ENCODE measurements at places on chromosomes 5 and 9.

- no peak for DNase-seq
These were observed 19.7 kb upstream of the GLE1 start for GRCh38 chr9:128484686-128485413.

GRCh38 chr5:5217371-5217770 lies 77.2 kb downstream of the ADAMTS16 start:
- DNase-seq: no peak

DNA sequence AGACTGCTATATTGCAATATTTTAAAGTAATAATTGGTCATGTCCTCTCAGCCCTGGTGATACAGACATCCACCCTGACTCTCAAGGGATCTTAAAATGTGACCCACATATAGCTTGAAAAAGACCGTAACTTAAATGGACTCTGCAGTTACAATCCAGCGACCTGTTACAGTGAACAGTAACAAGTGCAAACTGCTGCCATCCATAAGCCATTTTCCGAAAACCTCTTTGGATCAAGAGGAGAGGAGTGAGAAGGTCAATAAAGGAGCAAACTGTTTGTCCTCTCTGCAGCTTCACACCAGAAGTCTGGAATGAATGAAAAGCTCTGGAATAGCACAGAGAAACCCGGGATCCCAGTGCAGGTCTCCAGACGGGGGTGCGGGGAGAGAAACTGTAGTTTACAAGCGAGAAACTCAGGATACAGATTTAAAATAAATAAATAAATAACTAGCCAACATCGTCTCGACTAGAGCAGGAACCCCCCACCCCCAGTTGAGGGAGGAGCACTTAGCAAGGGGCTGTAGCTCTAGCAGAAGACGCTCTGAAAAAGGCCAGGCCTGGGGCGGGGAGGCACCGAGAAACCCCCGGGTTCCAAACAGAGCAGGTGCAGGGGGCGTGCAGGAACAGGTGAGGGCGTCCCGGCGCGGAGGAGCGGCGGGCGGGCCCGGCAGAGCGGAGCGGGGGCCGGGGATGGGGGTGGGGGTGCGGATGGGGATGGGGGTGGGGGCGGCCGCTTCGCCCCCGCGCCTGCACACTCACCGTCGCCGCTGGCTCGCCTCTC lies 572 bp downstream of the ZDHHC21 start:
- no peak for DNase-seq

DNA sequence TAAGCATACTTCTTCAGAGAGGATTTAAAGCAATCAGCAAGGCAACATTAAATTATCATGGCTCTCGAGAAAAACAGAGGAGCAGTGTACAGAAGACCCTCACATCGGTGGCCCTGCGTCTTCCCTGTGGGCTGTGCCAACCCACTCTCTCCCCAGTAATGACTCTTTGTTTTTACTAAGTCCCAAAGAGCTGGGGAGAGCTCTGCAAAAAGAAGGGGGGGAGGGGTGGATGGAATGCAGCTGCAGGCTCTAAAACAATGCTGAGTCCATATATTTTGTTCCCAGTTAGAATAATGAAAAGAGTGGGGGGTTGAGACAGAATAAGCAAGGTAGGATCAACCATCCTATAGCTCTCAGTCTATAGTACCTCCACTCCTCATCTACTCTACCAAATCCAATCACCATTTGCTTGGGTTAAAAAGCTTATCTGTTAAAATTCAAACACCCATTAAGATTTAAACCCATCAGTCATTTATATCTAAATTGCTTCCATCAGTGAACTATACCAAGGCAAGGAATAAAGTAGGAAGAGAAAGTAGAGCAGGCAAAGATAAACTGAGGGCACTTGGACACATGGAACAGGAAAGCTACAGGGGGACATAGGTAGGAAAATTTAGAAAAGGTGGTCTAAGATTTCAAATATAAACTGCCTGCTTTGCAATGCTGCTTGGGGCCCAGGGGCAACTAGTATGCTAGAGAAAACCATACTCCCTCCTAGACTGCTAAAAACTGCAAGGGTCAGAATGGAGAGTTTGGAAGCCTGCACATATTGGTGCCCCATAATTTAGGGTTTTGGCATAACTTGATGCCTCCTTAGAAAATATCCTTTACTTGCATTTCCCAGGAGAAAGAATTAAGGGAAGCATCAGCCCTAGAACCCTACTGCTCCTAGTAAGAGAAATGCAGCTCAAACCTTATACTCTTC lies 20.6 kb downstream of the ELL2 start:
- DNase-seq: no peak

- no peak for DNase-seq
These were observed 124.5 kb upstream of the GNA14 start for GRCh38 chr9:77772646-77773045.

GRCh38 chr9:121566481-121567465 lies 67.1 kb upstream of the GGTA1 start:
- no peak for DNase-seq

DNA sequence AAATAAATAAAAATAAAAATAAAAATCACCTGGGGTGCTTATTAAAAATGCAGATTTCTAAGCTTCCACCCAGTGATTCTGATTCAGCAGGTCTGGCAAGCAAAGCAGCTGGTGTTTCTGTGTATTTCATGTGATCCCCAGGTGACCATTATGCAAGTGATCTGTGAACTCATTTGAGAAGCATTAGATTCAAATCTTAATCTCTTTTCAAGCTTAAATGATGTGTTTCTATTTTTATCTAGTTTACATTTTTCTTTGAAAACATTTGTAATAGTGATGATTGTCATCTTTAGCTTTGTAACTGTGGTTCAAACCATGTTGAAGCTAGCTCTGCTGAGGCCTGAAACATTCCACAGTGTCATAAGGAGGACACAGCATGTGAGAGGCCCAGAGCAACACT lies 804.8 kb upstream of the ZNF608 start:
- DNase-seq: no peak

- no peak for DNase-seq
These were observed 59.2 kb downstream of the DAPK1 start for GRCh38 chr9:87556821-87557220.

GRCh38 chr9:77142366-77142765 lies 35.0 kb upstream of the VPS13A start:
- DNase-seq: no peak

DNA sequence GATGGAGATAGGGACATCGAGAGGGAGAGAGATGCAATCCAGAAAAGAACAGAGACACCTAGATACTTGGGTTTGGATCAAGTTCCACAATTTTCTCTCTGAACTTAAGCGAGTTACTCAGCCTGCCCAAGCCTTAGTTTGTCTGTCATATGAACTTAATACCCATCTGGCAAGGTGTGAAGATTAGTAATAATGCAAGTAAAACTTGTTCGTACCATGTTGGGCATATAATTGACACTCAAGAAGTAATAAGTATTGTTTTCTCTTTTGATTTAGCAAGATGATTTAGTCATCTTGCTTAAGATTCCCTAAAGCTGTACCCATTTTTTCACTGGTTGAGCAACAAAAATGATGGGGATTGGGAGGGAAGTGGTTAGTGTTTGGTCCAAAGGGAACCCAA lies 7.5 kb downstream of the RABGAP1 start:
- DNase-seq: no peak

- DNase-seq: no peak
These were observed 2.0 kb upstream of the APBA1 start for GRCh38 chr9:69674112-69674685.

DNA sequence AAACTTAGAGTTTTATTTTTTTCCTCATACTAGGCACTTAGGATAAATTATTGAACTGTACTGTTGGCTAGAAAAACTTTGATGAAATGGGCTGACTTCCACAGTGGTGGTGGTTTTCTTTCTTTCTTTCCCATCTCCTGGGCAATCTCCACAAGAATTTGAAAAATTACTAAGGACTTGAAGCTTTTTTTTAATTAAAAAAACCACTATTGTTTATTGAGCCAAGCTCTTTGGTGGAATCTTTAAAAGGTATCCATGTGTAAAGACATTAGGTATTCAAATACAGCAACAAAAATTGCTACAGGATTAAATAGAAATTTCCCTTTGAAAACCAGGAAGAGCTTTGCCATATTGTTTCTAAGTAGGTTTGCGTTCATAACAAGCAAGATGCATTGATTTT lies 14.1 kb downstream of the MARCHF6 start:
- no peak for DNase-seq

GRCh38 chr9:35611230-35611797 lies 6.3 kb downstream of the TESK1 start:
- DNase-seq: peak; percentile 45

GRCh38 chr5:107456281-107456715 lies 214.4 kb downstream of the EFNA5 start:
- no peak for DNase-seq

GRCh38 chr9:100322954-100323536 lies 29.7 kb downstream of the TEX10 start:
- DNase-seq: peak; percentile 21

GRCh38 chr9:72524820-72525540 lies 3.6 kb downstream of the TMC1 start:
- DNase-seq: no peak

GRCh38 chr5:53472279-53472678 lies 8.2 kb upstream of the FST start:
- DNase-seq: no peak

- DNase-seq: no peak
These were observed 145.9 kb downstream of the FANCC start for GRCh38 chr9:95171596-95171995.

DNA sequence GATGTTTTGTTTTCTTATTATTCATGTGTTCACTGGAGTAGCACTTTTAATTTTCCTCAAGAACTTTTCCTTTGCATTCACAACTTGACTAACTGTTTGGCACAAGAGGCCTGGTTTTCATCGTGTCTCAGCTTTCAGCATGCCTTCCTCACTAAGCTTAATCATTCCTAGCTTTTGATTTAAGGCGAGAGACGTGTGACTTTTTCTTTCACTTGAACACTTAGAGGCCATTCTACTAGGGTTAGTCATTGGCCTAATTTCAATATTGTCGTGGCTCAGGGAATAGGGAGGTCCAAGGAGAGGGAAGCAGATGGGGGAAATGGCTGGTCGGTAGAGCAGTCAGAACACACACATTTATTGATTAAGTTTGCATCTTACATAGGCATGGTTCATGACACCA lies 94.0 kb downstream of the ZNF462 start:
- DNase-seq: no peak

DNA sequence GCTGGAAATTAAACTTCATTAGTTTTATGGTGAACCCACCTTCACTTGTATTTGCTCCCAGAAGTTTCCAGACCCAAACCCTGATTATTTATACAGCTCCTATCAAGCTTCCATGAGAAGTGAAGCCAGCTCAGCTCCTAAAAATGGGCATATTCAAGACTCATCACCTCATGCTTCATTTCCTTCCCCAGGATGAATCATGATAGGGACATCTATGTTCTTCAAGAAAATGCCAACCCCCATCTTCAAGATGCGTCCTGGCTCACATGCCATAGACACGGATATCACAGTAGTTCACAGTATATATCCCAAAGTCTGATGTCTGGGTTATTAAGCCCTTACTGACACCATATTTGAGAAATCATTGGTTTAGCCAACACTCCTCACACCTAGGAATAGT lies 217.6 kb downstream of the NPR3 start:
- no peak for DNase-seq

DNA sequence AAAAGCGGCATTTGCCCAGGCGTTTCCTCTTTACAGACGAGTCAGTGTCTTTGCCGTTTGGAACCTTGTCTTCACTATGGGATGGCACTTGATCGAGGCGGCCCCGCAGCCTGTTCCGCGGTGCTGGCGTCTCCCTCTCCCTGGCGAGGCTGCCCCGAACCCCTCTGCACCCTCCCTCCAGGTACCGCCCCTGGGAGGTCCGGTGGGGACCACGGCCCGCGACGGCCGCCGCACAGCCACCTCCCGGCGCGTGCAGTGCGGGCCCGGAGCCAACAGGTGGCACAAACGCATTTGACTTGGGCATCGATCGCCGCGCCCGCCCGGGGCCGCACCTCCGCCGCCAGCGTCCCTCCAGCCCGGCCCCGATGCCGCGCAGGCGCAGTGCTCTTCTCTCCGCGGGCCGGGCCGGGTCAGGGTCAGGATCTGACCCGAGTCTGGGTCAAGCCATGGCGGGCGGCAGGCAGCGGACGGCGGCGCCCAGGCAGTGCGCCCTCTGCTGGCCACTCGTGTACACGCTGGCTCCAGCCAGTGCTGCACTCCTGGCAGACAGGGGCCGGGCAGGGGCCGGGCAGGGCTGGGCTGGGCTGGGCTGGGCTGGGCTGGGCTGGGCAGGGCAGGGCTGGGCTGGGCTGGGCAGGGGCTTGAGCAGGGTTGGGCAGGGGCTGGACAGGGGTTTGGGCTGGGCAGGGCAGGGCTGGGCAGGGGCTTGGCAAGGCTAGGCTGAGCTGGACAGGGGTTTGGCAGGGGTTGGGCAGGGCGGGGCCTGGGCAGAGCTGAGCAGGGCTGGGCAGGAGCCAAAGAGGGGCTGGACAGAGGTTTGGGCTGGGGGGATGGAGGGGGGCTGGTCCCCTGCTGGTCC lies 155.8 kb upstream of the IRX4 start:
- peak; percentile 48 for DNase-seq

GRCh38 chr9:89600831-89601230 lies 4.0 kb upstream of the GADD45G start:
- DNase-seq: no peak

DNA sequence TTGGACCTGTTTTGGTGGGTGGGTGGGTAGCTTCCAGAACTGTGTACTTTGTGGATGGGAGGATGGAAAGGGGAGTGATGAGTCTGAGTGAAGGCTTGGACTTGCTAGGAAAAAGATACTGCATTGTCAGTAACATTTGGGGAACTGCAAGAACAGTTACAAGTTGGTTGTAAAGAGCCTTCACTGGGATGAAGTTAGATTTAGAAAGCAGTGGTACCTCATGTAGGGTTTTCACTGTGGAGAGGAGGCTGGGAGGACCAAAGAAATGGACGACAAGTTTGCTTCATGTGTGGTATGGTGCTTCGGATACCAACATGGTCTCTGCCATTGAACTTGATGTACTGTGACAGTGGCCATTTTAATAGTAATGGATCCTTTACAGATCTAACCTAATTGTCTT lies 50.3 kb downstream of the RAD23B start:
- DNase-seq: no peak

DNA sequence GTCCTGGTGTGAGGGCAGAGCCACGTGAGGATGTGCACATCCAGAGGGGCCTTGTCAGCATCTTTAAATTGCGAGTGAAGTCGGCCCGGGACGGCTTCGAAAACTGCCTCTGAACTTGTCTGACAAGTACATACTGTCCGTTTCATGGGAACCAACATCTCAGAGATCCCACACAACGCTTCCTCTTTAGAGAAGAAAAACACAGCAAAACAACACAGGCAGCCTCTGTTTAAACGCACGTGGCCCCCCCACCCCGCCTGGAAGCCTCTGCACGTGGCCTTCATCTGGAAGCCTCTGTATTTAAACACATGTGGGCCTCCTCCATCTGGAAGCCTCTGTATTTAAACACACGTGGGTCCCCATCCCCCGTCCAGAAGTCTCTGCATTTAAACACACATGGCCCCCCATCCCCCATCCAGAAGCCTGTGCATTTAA lies 29.2 kb downstream of the CEP72 start:
- no peak for DNase-seq

GRCh38 chr9:121353241-121354061 lies 16.6 kb downstream of the STOM start:
- DNase-seq: no peak

DNA sequence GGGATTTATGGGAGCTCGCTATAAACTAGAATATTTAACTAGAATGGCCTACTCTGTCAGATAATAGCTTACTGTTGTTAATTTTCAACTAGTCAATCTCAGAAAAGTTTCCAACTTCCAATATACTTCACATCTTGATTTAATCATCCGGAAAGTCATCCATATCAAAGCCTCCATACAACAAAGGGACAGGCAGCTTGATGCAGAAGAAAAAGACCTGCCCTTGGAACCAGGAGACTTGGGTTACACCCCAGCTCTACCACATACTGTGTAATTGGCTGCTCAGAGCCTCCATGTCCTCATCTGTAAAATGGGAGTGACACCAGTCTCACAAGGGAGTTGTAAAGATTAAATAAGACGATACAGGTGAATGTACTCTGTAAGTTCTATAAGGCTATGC lies 1.9 kb downstream of the PTPN3 start:
- DNase-seq: no peak
